ENCODE measurements at places on chromosomes 4 and X. TPM values are rescaled to one million over a fixed set of nuclear protein-coding genes. Genes with fewer than 3 reads are reported as not detected.

The TSPAN6 gene
- total RNA-seq = not detected

The AMMECR1 gene
- 15.9 TPM for total RNA-seq

The GASK1B gene
- not detected for total RNA-seq

The FOXP3 gene
- total RNA-seq = 22.8 TPM

The ABCG2 gene
- 0.28 TPM for total RNA-seq

The PHKA1 gene
- total RNA-seq = 7.5 TPM

- DNase-seq = no peak
- no peak overlapping the region for H3K27ac ChIP-seq
- no peaks in the 10 kb centered on the region for H3K4me1 ChIP-seq
These were observed 22.9 kb downstream of the OTOP1 start for GRCh38 chr4:4203688-4204400.

GRCh38 chrX:139647597-139647996 lies 60.4 kb downstream of the MCF2 start:
- no peaks in the 10 kb centered on the region for H3K4me1 ChIP-seq
- no peak for DNase-seq
- peaks cover 6% of the 10 kb centered on the region for H3K27me3 ChIP-seq
- no peak overlapping the region for H3K4me3 ChIP-seq
- H3K36me3 ChIP-seq = peaks cover 1% of the 10 kb centered on the region
- no peak overlapping the region for H3K27ac ChIP-seq

DNA sequence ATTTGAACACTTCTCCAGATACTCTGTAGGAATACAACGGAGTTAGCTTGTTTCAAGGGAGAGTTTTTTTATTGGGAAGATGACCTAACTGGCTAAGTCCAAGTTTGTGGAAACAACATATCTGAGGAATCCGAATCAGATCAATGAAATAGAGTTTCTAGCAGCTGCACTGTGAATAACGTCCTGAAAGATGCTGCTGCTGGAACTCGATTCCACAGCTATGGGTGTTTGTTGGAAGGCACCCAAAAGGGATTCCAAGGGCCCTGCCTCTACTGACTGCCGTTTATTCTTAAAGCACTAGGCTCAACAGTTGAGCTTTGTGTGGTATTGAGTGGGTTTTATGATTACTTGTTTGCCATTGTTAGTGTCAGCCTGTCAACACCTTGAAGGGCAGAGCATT lies 6.6 kb upstream of the GBA3 start:
- peaks cover 8% of the 10 kb centered on the region for H3K4me1 ChIP-seq
- H3K27ac ChIP-seq = no peak overlapping the region
- no peak for DNase-seq
- H3K36me3 ChIP-seq = no peaks in the 10 kb centered on the region

- H3K4me3 ChIP-seq = no peak overlapping the region
- no peaks in the 10 kb centered on the region for H3K27me3 ChIP-seq
- no peaks in the 10 kb centered on the region for H3K4me1 ChIP-seq
- no peaks in the 10 kb centered on the region for H3K36me3 ChIP-seq
These were observed 238.7 kb upstream of the NR3C2 start for GRCh38 chr4:148680884-148681283.

DNA sequence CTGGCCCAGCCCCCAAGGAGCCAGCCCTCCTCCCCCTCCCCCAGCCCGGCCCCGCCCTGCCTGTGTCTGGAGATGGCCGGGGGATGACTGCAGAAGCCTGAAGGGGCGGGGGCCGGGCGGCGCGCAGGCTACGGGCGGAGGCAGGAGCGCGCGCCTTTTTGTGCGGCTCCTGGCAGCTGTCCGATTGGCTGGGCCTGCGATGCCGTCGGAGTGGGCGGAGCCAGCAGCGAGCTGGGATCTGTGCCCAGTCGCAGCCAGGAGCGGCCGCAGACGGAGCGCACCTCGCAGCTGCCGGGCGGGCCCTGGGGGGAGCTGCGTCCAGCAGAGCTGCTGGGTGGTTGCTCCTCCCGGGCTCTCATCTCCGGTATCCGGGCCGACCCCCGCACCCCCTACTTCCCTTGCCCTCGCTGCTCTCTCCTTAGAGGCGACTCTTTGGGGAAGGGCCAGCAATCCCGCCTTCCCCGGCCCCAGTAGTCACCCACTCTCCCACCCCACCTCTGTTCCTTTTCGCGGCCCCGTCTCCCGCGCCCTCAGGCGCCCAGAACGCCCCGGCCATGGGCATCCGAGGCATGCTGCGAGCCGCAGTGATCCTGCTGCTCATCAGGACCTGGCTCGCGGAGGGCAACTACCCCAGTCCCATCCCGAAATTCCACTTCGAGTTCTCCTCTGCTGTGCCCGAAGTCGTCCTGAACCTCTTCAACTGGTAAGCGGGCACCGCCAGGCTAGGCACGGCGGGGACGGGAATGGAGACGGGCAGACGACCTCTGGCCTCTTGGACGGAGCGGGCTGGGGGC lies at the start of gene GABRQ:
TSS of gene GABRQ (plus strand) at position 247 of the 794 bp plus-strand sequence. CDS start at position 555, 308 bp downstream.
- H3K4me1 ChIP-seq = no peaks in the 10 kb centered on the region
- H3K27me3 ChIP-seq = peaks cover 64% of the 10 kb centered on the region
- peak within 1 kb of the TSS; percentile 15 for H3K4me3 ChIP-seq
- no peaks in the 10 kb centered on the region for H3K36me3 ChIP-seq

GRCh38 chrX:79477691-79478090 lies 110.6 kb upstream of the ITM2A start:
- no peak for DNase-seq
- H3K36me3 ChIP-seq = no peaks in the 10 kb centered on the region
- H3K27me3 ChIP-seq = peaks cover 32% of the 10 kb centered on the region
- H3K27ac ChIP-seq = no peak overlapping the region

GRCh38 chr4:159051245-159052071 lies 51.4 kb upstream of the RAPGEF2 start:
- no peak overlapping the region for H3K27ac ChIP-seq
- H3K36me3 ChIP-seq = no peaks in the 10 kb centered on the region
- H3K4me3 ChIP-seq = peak overlapping the region; percentile 49
- H3K4me1 ChIP-seq = peaks cover 22% of the 10 kb centered on the region
- DNase-seq = no peak

- DNase-seq = no peak
- H3K27me3 ChIP-seq = peaks cover 78% of the 10 kb centered on the region
- H3K4me1 ChIP-seq = peaks cover 27% of the 10 kb centered on the region
These were observed 73.1 kb downstream of the FBXO8 start for GRCh38 chr4:174210354-174210753.

- H3K27me3 ChIP-seq = no peaks in the 10 kb centered on the region
- H3K27ac ChIP-seq = peak overlapping the region; percentile 55
- peak overlapping the region; percentile 38 for H3K4me3 ChIP-seq
These were observed 147.5 kb downstream of the TSPAN5 start for GRCh38 chr4:98510757-98511517.
